ENCODE measurements at places on chromosomes 3 and 15. TPM values are rescaled to one million over a fixed set of nuclear protein-coding genes. Genes with fewer than 3 reads are reported as not detected.

Gene COLQ
- 1.9 TPM for total RNA-seq

Gene IP6K1
- 60.8 TPM for total RNA-seq

Gene TLR9
- not detected for total RNA-seq

Gene EPHB1
- total RNA-seq, result 3.8 TPM

Gene A4GNT
- total RNA-seq, result not detected

Gene PTPRG
- total RNA-seq, result 6.7 TPM

Gene BTLA
- not detected for total RNA-seq

Gene FHIT
- total RNA-seq, result 2.0 TPM

Gene ATP2B2
- not detected for total RNA-seq

Gene NANOGP8
- not detected for total RNA-seq

Gene SCAANT1
- not detected for total RNA-seq

Gene IMPG2
- total RNA-seq, result 0.26 TPM

Gene GOLGA6L24
- not detected for total RNA-seq

Gene TMC3
- not detected for total RNA-seq

Gene TP53BP1
- 43.1 TPM for total RNA-seq

Gene CGNL1
- total RNA-seq, result 25.7 TPM

Gene ACKR2
- 3.5 TPM for total RNA-seq

Gene SNRPA1
- 11.0 TPM for total RNA-seq

Gene SYNPR
- total RNA-seq, result not detected

Gene RTP3
- not detected for total RNA-seq

Gene PRSS50
- total RNA-seq, result not detected

Gene CACNA2D3
- not detected for total RNA-seq

Gene TMEM115
- 27.0 TPM for total RNA-seq

Gene BRK1
- 138 TPM for total RNA-seq

Gene DHX30
- 63.3 TPM for total RNA-seq

Gene KIF23
- 20.4 TPM for total RNA-seq

Gene MELTF
- 1.9 TPM for total RNA-seq

Gene SPATA12
- 0.25 TPM for total RNA-seq

Gene GPR171
- not detected for total RNA-seq

Gene SOX14
- not detected for total RNA-seq

Gene COL8A1
- total RNA-seq, result 98.6 TPM

Gene RFTN1
- total RNA-seq, result 19.3 TPM

Gene GXYLT2
- 0.13 TPM for total RNA-seq

Gene SH2D7
- total RNA-seq, result not detected

Gene MAGI1
- total RNA-seq, result 49.0 TPM

Gene CCDC54
- not detected for total RNA-seq

Gene ARPP21
- not detected for total RNA-seq
